ENCODE measurements at places on chromosomes 12 and 14.

GRCh38 chr14:64566651-64567122 lies 16.9 kb downstream of the PPP1R36 start:
- DNase-seq: no peak

DNA sequence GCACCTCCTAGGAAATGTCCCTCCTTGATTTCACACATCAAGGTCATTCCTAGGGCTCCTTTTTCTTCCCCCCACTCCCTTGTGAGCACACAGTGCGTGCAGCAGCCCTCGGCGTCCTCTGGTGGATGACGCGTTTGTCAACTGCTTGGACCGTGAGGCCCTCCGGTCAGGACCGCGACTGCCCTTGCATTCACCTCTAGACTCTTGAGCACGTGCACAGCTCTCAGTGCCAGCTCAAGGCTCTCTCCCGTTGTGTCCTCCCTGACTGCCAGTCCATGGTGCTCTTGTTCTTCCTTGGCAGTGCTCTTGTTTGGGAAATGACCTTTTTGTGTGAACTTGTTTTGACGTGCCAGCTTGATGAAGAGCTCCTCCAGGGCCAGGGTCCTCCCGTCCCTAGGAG lies 67.9 kb downstream of the TSPAN9 start:
- no peak for DNase-seq

DNA sequence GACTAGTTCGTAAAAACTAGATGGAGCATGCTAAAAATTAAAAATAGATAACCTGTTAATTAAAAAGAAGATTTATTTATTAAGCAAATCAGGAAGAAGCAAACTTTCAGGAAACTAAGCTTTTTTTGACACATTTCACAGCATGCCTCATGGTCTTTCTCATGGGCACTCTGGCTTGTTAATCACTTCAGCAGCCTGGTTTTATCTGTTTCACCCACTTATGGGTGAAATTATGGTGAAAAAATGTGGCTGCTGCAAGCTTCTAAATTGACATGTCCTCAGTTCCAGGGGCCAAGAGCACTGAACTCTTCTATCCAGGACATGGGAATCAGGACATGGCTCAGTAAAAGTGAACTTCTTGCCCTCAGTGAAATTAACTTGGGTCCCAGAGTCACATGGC lies 468.6 kb upstream of the SYT1 start:
- no peak for DNase-seq

GRCh38 chr12:54616933-54617680 lies 17.6 kb downstream of the LACRT start:
- no peak for DNase-seq

- no peak for DNase-seq
These were observed 13.1 kb upstream of the GPR132 start for GRCh38 chr14:105078294-105078693.

- DNase-seq: no peak
These were observed 2.5 kb upstream of the DDX23 start for GRCh38 chr12:48854488-48854887.

DNA sequence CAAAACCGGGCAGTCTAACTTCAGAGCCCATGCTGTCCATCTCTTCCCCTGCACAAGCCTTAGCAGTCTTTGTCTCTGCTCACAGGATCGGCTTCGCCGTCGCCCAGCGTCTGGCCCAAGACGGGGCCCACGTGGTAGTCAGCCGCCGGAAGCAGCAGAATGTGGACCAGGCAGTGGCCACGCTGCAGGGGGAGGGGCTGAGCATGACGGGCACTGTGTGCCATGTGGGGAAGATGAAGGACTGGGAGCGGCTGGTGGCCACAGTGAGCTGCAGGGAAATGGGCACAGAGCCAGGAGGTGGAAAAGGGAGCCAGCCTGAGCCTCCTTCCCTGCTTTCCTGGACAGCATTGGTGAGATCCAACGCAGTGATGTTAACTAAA lies 14.2 kb upstream of the CARMIL3 start:
- no peak for DNase-seq

GRCh38 chr14:65169351-65169750 lies 67.0 kb upstream of the MAX start:
- peak; percentile 78 for DNase-seq

DNA sequence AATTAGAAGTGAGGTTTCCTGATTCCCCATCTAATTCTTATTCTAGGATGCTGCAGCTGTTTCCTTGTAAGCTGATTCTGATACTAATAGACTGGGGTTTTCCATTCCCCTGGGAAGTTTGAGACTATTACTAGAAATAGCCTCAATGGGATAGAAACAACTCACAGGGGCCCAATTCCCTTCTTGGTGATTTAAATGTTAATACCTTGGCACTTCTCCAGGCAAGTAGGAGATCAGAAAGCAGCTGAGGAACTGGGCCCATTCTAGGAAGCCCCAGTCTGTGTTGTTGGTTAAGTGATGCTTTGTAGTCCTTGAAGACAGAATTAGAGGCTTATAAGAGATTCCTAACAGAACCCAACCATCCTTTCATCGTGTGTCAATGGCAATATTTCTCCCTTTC lies 407.0 kb upstream of the SEL1L start:
- DNase-seq: no peak

GRCh38 chr14:59280961-59281360 lies 92.5 kb downstream of the DAAM1 start:
- DNase-seq: no peak

DNA sequence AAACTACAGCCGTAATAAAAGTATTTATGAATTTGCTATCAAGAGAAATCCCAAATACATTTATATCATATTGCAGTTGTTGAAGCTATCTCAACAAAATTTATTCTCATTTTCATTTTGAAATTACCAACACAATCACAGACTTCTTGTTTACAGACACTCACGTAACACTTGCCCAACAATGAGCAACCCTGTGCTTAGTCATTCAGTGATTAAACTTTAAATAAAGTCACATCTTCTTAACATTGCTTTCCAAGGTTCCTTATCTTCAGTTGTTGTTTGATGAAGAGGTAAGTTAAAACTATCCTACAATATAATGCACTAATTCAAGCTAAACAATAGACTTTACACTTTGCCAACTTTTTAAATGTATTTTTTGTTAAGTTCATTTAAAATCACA lies 601.8 kb downstream of the SLC16A7 start:
- no peak for DNase-seq

DNA sequence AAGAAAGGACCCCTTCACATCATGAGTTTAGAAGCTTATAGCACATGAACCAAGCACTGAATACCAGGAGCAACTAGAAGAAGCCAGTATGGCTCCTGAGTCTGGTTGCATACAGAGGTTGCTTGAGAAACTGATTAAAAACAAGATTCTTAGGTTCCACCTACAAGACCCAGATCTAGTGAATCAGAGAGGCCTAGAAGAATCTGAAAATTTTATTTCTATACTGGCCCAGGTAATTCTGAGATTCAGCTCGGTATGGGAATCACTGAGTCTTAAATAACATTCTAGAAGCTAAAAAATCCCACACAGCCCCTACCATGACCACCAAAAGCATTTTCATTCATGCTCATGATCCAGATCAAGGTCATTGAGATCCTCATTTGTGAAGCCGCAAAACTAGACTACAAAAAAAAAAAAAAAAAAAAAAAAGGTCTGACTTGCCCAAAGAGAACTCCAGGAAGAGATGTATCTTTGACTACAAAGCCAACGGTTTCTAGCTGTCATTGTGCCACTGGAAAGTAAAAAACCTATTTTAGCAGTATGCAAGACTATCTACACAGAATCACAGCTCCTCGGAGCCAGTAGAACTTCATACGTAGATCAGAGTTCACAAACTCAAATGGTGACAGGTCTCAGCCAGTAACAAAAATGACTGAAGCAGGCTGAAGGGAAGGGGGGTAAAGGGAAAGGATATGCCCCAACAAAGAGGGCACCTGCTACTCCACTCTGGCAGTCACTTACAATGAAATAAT lies 168.4 kb upstream of the EGLN3 start:
- DNase-seq: no peak

- no peak for DNase-seq
These were observed 230.7 kb upstream of the PRKD1 start for GRCh38 chr14:30158299-30158698.

- DNase-seq: no peak
These were observed 38.4 kb downstream of the RCOR1 start for GRCh38 chr14:102630881-102631280.

- no peak for DNase-seq
These were observed 8.6 kb downstream of the SETD1B start for GRCh38 chr12:121812320-121812871.

- DNase-seq: no peak
These were observed 14.6 kb downstream of the CAPS2 start for GRCh38 chr12:75315518-75315917.

GRCh38 chr14:72495668-72496067 lies 398.2 kb downstream of the DPF3 start:
- DNase-seq: no peak

- peak; percentile 18 for DNase-seq
These were observed 33.5 kb downstream of the RAD51B start for GRCh38 chr14:67852926-67853604.

GRCh38 chr12:118526255-118527095 lies 150.1 kb downstream of the SUDS3 start:
- no peak for DNase-seq

DNA sequence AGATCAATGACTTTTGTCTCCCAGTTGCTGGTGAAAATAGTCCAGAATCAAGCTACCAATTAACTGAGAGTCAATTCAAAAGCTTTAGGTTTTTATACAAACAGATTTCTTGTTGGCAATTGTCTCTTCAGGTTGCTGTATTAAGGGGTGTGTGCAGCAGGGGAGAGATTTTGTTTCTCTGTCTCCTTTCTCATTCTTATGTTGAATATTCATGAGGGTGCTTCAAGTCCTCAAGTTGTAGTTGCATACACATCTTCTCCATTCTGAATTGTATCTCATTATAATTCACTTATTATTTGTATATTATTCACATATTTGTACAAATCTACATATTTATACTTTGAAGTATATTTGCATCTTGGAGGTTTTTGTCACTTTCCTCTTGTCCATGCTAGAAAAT lies 126.7 kb upstream of the PTPRQ start:
- no peak for DNase-seq

DNA sequence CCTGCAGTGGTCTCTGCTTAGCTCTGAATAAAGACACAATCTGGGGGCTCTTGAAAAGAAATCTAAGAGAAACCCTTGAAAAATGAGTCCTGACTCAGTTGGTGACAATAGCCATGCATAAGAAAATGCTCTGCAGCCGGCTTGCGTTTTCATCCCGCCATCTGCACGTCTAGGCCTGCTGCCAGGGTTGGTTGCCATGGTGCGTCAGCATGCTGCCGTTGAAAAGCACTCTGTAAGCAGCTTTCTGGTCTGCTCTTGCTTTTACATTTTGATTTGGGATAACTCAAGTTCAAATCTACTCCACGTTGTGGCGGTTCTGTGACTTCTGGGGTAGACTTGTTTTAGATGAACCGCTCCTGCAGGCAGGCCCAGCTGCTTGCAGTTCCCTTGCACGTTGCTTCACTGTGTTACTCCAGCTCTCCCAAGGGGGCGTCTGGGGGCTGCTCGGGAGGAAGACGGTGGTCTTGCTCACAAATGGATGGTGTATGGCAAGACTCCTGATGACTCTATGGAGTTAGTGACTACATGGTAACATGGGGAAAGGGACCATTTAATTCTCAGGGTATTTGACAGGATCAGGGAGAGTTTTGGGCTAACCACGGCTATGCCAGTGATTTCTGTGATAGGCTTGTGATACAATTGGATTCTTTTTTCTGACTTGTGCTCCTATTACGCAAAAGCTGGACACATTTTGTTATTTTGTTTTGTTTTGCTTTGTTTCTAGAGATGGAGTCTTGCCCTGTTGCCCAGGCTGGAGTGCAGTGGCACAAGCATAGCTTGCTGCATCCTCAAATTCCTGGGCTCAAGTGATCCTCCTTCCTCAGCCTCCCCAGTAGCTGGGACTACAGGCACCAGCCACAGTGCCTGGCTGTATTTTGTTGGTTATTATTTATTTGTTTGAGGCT lies 15.8 kb downstream of the WNT5B start:
- no peak for DNase-seq

- DNase-seq: no peak
These were observed 421.2 kb upstream of the FBXO33 start for GRCh38 chr14:39853441-39853840.

- no peak for DNase-seq
These were observed 25.7 kb downstream of the CNOT2 start for GRCh38 chr12:70268972-70269371.

- DNase-seq: no peak
These were observed 102.7 kb downstream of the PAPLN start for GRCh38 chr14:73339846-73340595.

DNA sequence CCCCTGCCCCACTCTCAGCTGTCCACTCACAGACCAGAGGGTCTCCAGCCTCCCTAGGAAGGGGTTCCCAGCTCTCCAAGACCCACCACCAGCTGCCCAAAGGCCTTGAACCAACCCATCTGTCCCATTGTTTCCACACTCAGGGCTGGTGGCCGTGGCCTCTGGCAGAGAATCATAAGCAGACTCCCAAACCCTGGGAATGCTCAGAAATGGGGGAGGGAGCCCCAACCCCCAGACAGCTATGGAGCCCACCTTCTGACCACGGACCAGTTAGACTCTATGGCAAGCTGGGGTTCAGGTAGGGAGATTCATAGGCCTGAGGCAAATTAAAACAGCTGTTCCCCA lies 280.0 kb downstream of the DPF3 start:
- no peak for DNase-seq

- no peak for DNase-seq
These were observed 34.2 kb upstream of the PLEKHA5 start for GRCh38 chr12:19095331-19095730.

DNA sequence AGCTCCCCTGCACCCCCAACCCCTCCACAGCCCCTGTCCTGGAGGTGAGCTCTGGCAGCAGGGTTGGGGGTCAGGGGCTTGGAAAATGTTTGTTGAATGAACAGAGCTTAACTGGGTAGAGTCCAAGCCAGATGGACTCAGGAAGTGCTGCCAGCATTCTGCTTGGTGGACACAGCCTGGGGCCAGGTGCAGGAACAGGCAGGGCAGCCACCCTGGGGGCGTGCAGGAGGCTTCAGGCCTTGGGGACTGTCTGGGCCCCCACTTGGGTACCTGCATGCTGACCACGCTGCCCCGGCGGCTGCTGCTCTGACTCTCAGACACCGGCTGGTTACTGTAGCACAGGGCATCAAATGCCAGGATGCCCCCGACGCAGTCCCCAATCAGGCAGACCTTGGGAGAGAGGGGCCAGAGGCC lies 15.7 kb downstream of the ARL6IP4 start:
- DNase-seq: no peak

GRCh38 chr12:77214136-77214535 lies 148.8 kb upstream of the E2F7 start:
- DNase-seq: no peak

DNA sequence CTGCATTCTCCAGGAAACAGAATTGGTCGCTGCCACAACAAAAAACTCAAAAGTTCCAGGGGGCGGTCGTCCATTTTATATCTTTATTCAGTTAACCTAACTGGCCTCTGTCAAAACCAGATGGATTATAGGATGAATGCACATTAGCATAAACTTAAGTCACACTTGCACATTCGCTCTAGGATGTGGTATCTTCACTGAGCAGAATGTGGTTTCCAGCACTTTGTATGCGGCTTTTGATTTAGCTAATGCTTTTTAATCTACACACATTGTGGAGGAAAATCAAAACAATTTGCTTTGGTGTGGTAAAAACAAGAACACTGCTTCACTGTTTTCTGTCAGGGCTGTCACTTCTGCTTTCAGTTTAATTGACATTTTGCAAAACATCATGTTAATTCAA lies 4.5 kb downstream of the TAS2R50 start:
- peak; percentile 15 for DNase-seq
